ENCODE measurements at places on chromosomes 12 and 14.
A peak's percentile ranks its signal among the peaks of the same experiment; 100 is the strongest.

DNA sequence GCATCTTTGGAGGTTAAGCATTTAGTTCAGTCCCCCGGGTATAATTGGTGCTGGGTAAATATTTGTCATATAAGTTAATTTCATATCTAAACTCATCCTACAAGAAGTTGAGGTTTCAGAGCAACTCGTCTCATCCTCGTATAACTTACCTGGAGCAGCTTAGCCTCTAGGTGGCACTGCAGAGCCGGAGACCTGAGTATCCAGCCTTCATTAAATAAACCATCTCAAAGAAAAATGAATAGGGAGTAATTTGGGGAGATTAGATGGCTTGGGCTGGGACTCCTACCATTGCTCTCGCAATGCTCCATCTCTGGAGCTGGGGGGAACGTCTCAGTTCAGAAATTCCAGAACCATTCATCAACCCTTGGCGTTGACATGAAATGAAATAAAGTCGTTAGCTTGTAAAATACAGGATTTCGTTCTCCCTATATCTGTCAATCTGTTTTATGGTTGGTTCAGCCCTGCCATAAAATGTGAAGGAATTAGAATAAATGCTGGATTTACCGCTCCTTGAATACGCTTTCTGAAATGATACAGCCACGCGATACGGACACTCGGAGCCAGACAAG lies 122.9 kb upstream of the TMEM132D start:
- peak; percentile 47 for DNase-seq

GRCh38 chr14:29788093-29788492 lies 139.6 kb downstream of the PRKD1 start:
- no peak for DNase-seq

DNA sequence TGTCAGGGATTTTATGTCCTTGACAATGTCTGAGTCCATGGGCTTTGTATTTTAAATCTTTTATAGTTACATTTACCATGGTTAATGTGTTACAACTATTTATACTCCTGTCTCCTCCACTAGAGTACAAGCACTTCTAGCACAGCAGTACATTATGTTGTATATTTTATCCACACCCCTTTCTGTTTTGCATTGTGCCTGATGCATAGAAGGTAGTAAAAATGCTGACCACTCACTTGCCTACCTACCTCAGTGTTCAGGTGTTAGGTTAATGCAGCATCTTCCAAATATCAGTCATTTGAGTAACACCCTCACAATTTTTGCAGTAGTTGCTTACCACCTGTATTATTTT lies 31.1 kb upstream of the SLC38A2 start:
- no peak for DNase-seq

- peak; percentile 82 for DNase-seq
Observed at GRCh38 chr14:63773504-63773903, 45.6 kb upstream of the SGPP1 start.

GRCh38 chr14:75283162-75283832 lies 4.7 kb downstream of the FOS start:
- DNase-seq, result peak; percentile 50

DNA sequence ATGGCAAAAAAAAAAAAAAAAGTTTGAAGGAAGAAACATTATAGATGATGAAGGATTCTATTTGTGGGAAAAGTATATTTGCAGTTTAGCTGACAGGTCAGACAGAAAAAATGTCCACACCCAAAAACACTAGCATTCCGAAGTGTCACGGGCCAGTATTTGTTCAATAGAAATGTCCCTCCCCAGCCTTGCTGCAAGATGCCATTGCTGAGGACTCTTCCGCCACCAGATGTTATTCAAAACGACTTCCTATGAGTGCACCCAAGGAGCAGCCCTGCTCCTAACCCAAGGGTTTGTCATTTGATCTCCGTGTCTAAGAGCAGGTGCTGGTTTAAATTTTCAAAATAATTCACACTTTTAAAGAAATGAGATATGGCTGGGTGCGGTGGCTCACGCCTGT lies 163.1 kb downstream of the GCH1 start:
- no peak for DNase-seq

GRCh38 chr12:57089271-57090245 lies 644 bp downstream of the NAB2 start:
- peak; percentile 42 for DNase-seq

DNA sequence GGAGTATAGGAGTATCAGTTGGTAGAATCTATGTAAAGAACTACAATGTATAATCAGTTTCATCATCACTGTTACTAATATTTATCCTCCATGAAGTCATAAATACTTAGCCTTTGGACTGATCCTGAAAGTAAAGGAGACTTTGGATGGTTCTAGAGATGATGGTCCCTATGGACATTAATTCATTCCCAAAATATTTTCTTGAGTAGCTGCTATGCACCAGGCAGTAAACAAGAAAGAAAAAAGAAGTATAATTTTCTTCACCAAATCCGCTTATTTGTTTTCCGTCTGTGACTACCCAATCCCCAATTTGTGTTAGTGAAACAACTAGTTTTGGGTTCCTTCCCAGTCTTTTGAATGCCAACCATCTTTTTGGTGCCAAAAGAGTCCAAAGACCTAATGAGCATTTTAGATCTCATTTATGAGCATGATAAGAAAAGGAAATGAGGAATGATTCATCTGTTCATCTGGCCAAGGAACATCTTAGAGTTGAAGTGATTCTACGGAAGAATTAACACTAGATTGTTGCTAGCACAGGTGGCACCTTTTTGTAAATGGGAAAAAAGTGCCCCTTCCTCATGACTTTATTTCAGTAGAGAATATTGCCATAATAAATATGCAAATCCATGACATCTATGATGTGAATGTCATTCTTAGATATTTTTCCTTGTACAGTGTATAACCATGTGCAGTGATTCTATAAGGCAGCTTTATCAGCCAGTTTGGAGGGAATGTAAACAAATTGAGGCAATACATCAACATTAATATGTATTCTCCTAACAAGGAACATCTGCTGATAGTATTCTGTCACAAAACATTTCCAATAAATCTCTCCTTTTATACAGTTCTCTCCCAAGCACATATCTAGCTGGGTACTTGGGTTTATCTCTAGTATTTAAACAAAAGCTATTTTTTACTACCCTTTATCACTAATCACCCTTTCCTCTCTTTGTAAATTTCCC lies 85.1 kb upstream of the CCDC91 start:
- DNase-seq, result no peak

DNA sequence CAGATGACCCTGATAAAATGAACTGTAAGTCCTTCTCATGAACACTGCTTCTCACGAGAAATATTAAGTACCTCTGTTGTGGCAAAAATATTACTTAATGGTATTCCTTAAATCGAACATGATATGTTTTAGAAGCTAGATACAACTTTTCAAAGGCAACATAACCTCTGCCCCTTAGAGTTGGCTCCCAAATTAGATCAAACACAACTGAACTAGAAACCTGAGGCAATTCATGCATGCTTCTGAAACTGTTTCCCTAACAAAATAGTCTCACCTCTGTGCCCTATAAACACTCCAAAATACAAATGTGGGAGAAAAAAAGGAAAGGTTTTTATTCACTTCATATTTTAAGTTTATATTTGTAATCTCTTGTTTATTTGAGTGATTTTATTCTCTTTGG lies 121.6 kb downstream of the SLC16A7 start:
- no peak for DNase-seq

DNA sequence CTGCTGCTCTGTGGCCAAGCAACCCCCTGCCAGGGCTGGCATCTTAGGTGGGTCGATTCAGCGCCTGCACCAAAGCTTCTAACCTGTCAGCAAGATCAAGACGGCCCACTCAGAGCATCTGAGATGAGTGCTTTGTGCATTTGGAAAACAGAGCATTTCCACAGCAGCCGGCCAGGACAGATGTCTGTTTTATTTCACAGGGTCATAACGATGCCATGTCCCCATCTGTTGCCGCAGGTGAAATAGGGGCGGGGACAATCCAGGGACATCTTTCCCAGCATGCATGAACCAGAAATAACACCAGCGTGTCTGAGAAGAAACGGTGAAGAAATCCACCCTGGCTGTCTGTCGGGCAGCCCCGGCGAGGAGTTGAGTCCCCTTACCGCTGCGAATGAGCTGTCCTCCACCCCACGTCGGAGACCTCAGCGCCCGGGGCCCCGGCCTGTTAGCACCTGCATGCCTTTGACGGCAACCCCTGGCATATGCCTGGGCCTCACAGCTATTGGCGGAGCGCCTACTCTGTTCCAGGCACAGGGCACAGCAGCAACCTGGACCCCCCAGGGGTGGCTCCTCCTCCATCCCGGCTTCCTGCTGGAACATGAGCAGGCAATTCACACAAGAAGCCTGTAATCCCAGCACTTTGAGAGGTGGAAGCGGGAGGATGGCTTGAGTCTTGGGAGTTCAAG lies 30.6 kb upstream of the ULK1 start:
- DNase-seq, result no peak

GRCh38 chr14:30551460-30551859 lies 7.5 kb upstream of the G2E3 start:
- no peak for DNase-seq

DNA sequence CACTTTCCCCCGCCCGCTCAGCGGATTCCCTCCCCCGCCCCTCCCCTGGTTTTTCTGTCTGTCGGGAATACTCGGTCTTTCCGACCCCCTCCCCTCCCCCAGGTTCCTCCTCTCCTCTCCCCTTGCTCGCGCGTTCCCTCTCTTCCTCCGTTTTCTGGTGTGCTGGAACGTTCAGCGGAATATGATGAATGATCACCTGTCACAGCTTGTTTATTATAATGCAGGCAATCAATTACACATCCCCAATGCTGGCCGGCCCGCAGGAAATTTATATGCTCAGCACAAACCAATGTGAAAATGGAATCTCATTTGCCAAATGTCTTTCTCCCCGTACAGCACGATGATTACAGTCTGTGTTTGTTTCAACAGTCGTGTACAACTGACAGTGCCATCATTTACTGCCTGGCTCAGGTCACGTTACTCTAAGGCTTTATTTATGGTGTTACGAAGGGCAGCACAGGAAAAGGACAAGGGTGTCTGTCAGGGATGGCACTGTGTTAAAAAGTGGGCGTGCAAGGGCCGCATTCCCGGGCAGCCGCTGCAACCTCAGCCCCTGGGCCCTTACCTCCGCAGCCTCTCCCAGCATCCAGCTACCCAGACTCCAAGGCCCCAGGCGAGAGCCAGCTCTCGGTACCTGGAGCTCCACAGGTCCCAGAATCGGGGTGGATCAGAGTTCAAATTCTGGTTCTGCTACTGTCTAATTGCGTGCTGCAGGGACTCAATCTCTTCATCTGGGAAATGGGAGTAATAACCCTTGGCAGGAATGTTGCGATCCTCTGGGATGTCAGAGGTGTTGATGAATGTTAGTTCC lies 24.7 kb upstream of the MAP1LC3B2 start:
- DNase-seq, result peak; percentile 51

DNA sequence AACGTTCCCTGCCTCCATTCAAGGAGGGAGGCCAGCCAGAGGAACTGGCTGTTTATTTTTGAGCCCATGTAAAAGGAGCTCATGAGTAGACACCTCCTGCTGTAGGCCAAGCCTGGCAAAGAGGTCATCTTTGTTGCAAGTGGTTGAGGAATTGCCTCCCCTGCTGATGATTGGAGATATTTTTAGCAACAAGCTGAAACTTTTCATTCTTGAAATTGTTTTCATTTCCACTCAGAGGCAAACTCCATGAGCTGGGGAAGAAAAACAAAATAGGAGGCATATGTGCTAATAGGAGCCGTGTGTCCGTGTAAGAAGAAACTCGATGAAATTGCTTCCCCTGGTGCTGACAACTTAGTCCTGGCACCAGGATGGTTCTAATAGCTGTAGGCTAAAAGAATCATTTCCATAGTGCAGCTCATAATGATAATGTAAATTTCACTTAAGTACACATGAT lies 440.1 kb upstream of the FAR2 start:
- DNase-seq, result no peak

- peak; percentile 2 for DNase-seq
Observed at GRCh38 chr12:45050751-45051571, at the start of gene DBX2. TSS of gene DBX2 (minus strand) at chr12:45051099. CDS start at chr12:45050927, 172 bp downstream.

DNA sequence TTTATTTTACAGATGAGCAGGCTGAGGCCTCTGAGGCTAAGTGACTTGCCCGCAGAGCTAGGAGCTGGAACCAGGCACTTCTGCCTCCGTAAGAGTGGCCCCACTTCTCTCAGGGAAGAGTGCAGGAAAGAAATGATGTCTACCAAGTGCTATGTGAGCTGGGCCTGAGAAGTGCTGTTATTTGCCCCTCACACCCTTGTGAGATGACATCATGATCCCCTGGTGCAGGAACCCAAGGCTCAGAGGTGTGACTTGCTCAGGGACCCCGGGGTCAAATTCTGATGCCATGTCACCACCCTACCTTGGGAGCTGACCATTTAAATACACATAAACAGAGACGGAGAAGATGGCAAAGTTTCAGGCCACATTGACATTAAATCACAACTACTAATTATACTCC lies 63.7 kb upstream of the DDX11 start:
- no peak for DNase-seq

DNA sequence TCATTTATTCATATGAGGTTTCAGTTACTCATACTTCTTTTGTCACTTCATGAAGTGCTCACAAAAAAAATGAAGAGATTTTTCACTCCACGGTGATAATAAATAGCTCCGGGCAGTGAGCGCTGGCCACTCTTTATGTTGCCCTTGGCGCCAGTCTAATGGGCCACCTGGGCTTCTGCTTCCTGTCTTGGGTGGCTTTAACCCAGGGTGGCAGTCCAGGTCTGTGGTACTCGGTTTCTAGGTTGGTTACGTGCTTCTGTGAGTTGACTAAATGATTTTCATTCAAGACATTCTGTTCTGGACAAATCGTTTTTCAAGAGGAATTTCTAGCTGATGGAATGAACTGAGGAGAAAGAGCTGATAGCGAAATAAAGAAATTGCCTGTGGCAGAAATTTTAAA lies 34.6 kb upstream of the NID2 start:
- no peak for DNase-seq

- no peak for DNase-seq
Observed at GRCh38 chr14:79408696-79409095, 802.6 kb downstream of the DIO2 start.

- no peak for DNase-seq
Observed at GRCh38 chr12:122460061-122460460, 37.6 kb upstream of the CLIP1 start.
